Stimulated activated CD8-positive, alpha-beta memory T cell treated with anti-CD3 and anti-CD28 coated beads, Interleukin-7, amount 100 ng/mL, for 4 hours (primary cell): ENCODE measurements at places on chromosomes 11 and 22.

DNA sequence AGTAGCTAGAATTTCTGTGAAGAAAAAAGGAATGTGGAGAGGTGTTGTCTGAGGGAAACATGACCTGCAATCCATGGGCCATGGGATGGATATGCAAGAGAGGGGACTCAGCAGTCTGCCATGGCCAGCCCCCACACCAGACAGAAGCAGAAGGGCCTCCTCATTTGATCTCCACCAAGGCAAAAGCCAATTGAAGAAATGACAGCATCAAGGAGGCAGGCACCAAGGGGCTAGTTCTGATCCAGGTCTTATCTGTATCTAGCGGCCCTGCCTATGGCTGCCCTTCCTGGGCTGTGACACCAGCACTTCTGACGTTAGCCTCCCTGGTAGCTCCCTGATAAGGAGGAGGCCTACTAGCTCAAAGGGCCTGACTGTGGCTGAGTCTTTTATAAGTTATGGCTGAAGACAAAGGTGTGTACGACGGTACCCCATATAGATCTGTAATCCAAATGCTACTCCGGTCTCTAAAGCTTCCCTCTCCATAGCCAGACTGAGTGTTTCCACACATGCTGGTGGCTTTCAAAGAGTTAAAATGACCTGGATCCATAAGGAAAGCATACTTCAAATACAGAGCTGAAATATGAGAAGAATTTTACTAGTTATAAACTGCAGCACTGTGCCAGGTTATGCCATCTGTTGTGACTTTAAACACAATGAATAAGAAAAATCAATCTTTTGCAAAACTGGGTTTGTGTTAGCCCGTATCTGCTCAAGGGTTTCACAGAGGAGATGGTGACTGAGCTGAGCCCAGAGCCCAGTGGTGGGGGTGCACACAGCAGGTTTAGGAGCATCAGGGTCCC lies 34.4 kb downstream of the HIRA start:
- no peak for DNase-seq

DNA sequence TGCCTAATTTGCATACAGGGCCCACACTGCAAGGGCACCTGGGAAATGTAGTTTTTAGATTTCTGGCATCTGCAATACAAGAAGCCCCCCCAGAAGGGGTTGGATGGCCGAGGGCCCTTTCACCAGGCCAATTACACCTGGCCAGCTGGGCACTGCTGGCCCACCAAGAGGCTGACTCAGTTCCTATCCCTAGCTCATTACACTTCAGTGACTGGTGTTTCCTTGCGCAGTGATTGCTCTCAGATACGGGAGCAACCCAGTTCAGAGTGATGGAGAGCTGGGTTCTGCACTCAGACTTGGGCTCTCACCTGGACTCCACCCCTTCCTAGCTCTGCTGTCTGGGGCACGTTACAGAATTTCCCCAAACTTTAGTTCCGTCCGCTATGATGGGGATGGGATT lies 81.1 kb upstream of the SHANK2 start:
- DNase-seq, result no peak

DNA sequence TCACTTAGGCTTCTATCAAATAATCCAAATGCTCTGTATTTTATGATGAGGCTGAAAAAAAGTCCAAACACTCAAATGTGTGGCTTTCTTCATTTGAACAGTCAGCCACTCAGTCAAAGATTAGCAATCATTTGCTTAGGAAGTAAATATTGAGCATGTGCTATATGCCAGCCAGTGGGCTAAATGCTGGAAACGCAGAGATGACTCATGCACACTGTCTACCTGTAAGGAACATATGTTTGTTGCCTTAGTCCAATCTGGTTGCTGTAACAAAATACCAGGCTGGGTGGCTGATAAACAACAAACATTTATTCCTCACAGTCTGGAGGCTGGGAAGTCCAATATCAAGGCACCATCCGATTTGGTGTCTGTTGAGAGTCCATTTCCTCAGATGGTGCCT lies 617.3 kb downstream of the NTM start:
- no peak for DNase-seq

- no peak for DNase-seq
These were observed 581.5 kb downstream of the LRRC4C start for GRCh38 chr11:40877981-40878380.

GRCh38 chr11:2716376-2717095 lies 16.7 kb upstream of the KCNQ1OT1 start:
- DNase-seq, result no peak

DNA sequence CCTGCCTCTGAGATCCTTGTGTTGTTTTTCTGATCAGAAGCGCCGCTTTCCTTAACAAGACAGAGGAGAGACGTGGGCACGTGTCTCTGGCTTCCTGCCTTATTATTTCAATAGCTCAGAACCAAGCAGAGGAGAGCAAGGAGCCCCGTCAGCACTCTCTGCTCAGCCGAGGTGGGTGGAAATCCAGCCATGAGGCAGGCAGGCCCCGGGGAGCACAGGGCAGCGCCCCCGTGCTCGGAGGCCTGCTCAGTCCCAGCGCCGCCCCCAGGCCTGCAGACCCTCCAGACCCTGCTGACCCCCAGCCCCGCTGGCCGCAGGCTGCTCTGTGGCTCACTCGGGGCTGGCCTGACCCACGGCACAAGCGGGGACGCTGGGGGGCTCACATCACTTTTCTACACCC lies 162.8 kb downstream of the BRD1 start:
- no peak for DNase-seq

- no peak for DNase-seq
These were observed 8.4 kb downstream of the VSTM5 start for GRCh38 chr11:93842034-93842433.

DNA sequence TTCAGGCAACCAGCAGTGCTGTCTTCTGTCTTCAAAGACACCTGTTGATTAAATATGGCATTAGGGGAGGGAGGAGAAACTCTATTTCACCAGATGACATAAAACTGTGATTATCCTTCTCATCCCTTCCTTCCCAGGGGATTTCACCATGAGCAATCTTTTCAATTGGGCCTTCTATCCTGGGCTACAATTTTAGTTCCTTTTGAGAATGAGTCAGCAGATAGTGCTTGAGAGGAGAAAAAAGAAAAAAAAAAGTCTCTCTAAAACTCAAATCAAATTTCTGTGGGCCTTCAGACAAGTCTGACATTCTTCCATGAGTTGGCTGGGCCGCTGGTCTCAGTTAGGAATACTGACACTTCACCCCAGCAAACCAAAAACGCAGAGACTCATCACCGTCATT lies 7.2 kb downstream of the FLI1 start:
- DNase-seq, result no peak

DNA sequence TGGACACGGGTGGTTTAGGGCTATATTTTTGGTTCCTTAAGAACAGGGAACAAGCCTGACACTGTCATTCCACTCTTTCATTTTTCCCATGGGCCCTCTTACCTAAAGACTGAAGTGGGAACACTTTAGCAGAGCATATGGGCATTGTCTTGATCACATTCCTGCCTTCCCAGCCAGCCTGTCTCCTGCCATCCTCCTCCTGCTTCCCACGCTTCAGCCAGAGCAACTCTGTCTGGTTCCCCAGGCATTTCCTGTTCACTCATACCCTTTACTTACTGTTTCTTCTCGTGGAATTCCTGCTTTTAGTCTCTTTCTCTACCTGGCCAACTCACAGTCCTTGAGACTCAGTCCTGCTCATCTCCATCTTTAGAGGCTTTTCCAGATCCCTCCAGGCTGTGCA lies 22.8 kb downstream of the MRPL16 start:
- DNase-seq, result no peak

DNA sequence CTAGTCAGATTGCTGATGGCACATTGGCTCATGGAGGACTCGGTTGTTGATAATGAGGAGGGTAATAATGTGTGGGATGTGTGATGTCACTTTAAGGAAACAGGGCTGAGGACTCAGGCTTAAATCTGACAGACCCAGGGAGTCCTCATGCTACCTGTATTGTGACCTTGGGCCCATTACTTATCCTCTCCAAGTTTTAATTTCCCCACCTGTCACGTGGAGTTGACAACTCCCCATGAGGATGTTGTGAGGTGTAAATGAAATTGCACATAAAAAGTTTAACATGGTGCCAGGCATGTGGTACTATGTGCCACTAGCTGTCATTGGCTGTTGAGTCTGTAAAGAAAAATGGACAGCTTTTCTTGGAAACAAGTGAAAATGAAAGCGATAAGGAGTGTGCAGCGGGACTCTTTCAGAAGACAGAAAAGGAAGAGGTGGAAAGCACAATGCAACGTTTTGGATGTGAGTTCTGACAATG lies 15.3 kb downstream of the IL10RA start:
- no peak for DNase-seq

- no peak for DNase-seq
These were observed 549.1 kb downstream of the MN1 start for GRCh38 chr22:27252282-27253049.

DNA sequence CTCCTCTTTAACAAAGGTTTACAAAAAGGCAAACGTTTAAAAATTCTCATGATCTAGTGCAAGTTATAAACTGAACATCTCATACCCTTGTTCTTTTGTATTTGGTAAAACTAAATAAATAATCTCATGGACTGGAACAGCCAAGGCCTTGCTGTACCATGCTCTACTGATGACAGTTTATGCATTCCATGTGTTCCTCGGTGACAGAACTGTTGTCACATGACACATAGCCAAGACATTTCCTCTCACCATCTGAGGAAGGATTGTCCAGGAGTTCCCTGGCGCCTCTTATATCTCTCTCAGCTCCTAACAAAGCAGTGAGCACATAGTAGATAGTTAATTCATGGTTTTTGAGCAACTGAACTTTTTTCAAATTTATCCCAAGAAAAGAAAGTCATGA lies 12.6 kb downstream of the CCDC83 start:
- DNase-seq, result no peak

DNA sequence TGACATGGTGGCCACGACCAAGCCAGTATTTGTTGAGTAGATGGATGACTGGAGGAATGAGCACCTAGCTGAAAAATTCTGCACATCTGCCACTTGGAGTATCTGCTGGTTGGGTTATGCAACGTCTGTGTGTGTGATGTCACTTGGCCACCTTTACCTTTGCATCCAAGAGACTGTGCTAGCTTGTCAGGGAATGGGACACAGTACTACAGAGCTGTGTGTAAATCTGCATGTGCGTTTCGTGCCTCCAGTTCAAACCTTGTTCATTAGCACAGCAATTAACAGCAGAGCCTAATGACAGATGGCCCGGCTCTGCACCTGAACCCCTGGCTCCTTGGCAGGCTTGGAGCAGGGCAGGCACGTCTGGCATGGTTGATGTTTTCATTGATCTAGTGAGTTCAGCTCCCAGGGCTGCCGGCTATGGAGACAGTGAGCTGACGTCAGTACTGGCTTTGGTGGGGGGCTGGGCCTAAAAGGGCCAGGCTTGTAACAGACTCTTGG lies 188.4 kb upstream of the NAV2 start:
- no peak for DNase-seq

- no peak for DNase-seq
These were observed 6.5 kb downstream of the PTDSS2 start for GRCh38 chr11:456533-456932.

GRCh38 chr22:18947905-18948304 lies 11.8 kb upstream of the PRODH start:
- DNase-seq, result no peak

DNA sequence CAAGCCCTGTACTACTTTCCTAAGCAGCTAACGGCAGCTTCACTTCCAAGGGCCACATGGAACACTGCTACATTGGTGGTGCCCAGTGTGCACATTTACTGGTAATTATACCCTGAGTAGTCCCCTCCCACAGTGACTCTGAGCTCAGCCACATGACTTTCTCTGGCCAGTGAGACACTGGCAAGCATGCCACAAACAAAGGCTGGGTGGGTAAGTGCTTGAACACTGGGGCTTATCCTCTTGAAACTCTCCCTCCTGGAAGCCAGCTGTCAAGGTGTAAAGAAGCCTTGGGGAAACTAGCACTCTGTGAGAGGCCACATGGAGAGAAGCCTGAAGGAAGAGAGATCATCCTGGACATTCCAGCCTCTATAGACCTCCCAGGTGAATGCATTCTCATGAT lies 54.4 kb upstream of the DRD2 start:
- DNase-seq, result no peak

DNA sequence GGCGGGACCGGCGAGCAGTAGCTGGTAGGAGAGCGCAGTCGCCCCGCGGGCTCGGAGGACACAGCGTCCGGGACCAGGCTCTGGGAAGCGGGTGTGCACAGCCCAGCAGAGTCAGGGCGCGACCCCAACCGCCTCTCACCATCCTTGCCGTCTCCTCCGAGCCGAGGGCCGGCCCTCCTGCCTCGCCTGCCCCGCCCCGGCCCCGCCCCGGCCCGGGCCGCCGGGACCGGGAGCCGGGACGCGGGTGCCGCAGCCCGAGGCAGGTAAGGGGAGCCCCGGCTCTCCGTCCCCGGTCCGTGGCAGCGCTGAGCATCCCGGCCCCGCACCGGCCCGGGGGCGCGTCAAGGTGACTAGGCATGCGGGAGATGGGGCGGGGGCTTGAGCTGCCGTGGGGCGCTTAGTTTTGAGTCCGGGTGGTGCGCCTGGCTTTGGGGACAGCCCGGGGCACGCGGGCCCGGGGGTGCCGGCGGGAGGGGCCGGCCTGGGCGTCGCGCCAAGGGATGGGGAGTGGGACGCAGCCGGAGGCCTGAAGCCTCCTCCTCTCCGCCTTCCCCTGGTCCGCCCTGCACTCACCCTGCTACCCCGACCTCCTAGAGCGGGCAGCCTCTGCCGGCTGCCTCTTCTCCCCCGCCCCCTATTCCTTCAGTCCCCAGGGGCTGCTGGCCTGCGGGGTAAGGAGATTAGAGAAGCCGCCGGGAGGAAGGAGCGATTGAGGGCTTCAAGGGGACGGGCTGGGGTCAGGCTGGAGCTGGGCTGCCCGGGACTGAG lies at the start of gene ABCG4:
Gene ABCG4, plus strand, starts transcription at position 35 of the 768 bp plus-strand sequence. CDS start 914 bp downstream, outside the sequence.
- DNase-seq, result no peak

DNA sequence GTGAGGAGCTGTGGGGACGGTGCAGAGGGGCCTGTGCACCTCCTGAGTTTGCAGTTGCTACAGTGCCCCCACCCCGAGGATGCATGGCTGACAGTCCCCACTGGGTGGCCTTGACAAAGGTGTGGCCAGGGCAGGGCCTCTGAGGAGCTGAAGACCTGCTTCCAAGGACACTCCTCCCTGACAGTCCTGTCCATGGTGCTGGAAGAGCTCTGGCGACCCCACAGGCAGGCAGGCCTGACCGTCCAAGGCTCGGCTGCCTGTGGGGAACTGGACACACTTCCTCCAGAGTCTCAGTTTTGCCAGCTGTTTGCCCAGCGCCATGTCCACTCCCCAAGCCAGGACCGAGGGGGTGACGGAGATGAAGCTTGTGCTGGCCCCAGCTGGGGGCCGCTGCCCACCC lies 32.7 kb downstream of the BRSK2 start:
- no peak for DNase-seq

DNA sequence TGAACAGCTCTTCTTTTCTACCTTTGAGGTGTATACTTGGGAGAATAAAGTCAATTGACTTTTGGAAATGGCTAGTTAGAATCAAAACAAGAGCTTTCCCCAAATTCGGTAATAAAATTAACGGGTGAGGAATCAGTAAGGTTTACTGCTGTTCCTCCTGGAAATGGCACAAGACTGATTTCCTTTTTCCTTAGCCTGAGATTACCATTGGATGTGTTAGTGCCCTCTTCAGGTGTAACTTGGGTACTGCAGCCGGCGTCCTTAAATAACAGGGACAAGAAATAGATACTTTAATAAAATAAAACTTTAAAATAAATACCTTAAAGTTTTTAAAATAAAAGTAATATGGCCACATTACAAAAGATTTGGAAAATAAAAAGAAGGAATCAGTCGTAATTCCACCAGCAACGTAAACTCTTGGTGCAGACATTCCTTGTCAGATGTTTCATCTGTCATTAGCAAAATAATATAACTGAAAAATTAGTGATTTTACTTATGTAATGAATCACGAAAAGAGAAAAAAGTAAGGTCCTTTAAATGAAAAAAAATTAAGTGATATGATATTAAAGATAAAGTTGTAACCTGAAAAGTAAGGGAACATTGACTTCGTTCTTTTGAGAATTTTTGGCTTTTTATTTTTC lies 29.7 kb downstream of the ZFTA start:
- peak; percentile 24 for DNase-seq
